Hepatic stellate cell (primary cell): ENCODE measurements at places on chromosomes 16 and 17.

DNA sequence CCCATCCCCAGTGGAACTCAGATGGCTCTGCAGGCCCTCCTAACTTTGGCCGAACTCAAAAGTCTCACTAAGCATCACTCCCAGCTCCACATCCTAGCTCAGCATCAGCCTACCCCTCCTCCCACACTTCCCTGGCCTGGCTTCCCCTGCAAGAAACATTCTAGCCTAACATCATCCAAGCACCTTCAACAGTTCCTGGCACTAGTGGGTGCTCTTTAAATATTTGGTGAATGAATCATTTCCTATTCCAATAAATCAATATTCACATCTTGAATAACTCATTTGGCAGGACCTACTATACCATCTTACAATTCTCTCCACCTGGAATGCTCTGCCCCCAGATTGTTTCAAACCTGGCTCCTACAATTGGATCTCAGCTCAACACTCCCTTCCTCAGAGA is 11.0 kb upstream of the BBS2 start:
- DNase-seq: no peak

GRCh38 chr16:72013888-72014581 is 5.5 kb downstream of the DHODH start:
- no peak for DNase-seq

DNA sequence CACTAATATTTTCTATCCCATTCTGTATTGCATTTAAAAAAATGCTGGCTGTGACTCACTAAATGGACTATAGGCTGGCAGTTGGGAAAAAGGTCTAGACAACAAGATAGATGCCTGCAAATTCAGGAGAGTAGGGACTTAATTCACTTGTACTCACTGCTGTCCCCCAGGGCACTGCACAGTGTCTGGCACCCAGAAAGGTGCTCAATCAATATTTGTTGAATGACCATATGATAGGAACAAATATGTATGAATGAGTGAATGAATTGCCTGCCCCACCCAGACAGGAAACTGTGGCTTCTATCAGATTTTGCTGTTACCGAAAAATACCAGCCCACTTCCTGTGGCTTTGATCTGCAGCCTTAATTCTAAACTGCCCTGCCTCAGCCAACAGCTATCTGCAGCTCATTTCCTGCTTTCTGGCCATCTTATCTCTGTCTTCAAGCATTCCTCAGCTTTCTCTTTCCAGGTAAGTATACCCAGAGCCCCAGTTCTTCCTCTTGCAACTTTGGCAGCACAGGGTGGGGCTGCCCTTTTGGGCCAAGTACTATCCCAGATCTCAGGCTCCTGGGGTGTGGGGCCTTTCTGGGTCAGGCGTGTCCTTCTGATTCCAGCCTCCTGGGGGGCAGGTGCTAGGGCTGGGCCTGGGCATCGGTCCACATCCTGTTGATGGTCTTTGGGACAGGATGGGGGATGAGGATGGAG is 15.3 kb upstream of the TNS4 start:
- peak; percentile 53 for DNase-seq

DNA sequence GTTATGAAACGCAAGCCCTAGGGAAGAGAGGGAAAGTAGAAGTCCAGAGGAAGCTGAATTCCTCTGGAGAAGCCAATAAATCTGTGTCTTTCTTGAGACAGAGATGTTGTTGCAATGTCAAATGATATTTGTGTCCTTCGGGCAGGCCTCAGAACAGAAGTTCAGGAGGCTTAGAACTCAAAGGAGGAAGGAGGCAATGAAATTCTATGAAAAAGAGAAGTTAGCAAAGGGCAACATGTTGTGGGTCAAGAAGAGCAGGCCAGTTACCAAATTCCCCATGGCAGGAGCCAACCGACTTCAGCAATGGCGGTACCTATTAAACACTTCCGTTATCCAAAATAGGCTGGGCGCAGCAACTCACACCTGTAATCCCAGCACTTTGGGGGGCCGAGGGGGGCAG is 109.0 kb upstream of the DHX40 start:
- DNase-seq: no peak

- DNase-seq: no peak
Measured at GRCh38 chr17:5530265-5531084, 44.1 kb downstream of the MIS12 start.

- DNase-seq: peak; percentile 96
Measured at GRCh38 chr16:67393111-67393787, at the start of gene TPPP3. Gene TPPP3, minus strand, starts transcription at chr16:67393498. Its CDS starts 2,387 bp downstream, at chr16:67391111.

GRCh38 chr17:8369944-8370343 is 6.6 kb downstream of the KRABD2 start:
- DNase-seq: no peak

DNA sequence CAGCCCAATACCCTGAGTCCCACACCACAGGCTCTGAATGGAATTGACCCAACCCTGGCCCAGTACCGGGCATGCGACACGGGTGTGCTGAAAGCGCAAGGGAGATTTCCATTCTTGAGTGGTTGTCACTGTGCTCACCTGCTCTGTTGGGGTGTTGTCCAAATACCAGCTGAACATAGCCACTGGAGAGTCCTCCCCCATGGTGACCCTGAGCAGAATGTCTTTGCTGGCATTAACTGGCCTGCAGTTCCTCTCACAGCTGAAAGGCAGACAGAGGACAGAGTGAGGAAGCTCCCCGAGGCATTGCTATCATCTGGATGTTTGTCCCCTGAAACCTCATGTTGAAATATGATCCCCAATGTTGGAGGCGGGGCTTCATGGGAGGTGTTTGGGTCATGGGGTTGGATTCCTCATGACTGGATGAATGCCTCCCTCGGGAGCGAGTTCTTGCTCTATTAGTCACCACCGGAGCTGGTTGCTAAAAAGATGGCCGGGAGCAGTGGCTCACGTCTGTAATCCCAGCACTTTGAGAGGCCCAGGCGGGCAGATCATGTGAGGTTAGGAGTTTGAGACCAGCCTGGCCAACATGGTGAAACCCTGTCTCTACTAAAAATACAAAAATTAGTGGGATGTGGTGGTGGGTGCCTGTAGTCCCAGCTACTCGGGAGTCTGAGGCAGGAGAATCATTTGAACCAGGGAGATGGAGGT is 57.3 kb upstream of the BCO1 start:
- DNase-seq: peak; percentile 91

GRCh38 chr17:44084131-44084538 is 13.6 kb downstream of the G6PC3 start:
- DNase-seq: no peak

GRCh38 chr17:3801792-3802191 is 804 bp upstream of the ITGAE start:
- no peak for DNase-seq

- no peak for DNase-seq
Measured at GRCh38 chr16:49936791-49937190, 80.9 kb upstream of the ZNF423 start.

- DNase-seq: peak; percentile 41
Measured at GRCh38 chr16:68444056-68444657, 4.2 kb downstream of the SMPD3 start.

GRCh38 chr16:75322740-75323139 is 71.3 kb upstream of the BCAR1 start:
- no peak for DNase-seq

DNA sequence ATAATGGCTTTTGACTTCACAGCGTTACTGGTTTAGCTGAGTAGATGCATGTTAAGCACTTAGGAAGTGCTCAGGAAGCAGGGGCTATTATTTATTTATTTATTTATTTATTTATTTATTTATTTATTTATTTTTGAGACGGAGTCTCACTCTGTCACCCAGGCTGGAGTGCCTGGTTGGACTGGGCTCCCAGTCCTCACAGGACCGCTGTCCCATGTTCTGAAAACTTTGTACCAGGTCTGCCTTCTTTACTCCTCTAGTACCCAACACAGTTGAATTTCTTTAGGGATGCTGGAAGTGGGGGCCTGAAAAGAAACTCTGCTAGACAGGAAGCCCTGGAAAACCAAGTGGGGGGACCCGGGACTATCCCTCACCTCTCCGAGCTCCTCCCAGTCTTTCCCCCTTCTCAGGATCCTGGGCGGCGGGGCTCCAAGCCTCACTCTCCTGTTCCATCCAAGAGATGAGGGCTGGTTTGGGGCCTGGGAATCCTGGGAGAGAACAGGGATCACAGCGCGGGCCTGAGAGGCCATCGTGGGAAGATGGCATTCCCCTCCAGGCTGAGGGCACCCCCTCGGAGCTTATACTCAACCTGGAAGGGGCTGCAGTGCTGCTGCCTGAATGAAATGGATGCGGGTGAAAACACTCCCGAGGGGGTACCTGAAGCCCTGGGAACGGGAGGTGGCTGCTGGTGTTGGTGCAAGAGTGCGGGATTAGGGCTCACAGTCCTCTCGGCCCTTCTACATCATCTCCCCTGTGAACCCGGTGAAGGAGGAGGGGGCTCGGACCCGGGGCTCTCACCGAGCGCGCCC is 674 bp downstream of the ZNF688 start:
- peak; percentile 50 for DNase-seq

DNA sequence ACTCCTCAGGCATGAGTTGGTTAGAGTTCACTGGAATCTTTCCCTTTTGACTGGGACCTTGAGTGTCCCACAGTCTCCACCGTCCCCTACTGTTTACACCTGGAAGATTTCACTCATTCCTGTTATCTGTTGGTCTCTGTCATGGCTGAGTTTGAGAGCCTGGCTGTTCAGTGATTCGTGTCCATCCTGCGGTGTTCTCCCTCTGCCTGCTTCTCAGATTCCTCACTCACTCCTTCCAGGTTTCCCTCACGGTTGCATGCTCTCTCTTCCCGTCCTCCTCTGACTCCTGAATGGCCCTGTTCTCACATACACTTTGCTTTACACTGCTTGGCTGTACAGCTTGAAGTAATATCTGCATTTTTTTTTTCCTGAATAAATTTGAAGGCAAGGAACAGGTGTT is 24.5 kb downstream of the OR1D5 start:
- no peak for DNase-seq

DNA sequence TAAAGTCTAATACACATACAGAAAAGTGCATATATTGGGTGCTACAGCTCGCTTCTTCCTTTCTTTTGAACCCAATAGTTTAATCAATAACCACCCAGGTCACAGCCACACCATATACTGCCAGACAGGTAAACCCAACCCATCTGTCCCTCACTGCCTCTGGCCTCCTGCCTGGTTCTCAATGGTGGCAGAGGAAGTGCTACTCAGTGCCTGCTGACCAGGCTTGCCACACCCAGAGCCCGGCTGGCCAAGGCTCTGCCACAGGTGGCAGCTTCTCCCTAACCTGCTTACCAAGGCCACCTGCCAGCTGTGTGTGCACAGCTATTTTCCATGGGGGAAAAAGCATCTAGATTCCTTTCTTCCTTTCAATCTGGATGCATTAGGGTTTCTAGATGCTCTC is 584 bp downstream of the PMP22 start:
- DNase-seq: no peak

GRCh38 chr16:89453501-89454321 is 36.6 kb downstream of the ANKRD11 start:
- peak; percentile 35 for DNase-seq

- no peak for DNase-seq
Measured at GRCh38 chr16:50642349-50642748, 38.8 kb downstream of the SNX20 start.

- DNase-seq: peak; percentile 96
Measured at GRCh38 chr17:82267575-82268379, 5.7 kb downstream of the CSNK1D start.

DNA sequence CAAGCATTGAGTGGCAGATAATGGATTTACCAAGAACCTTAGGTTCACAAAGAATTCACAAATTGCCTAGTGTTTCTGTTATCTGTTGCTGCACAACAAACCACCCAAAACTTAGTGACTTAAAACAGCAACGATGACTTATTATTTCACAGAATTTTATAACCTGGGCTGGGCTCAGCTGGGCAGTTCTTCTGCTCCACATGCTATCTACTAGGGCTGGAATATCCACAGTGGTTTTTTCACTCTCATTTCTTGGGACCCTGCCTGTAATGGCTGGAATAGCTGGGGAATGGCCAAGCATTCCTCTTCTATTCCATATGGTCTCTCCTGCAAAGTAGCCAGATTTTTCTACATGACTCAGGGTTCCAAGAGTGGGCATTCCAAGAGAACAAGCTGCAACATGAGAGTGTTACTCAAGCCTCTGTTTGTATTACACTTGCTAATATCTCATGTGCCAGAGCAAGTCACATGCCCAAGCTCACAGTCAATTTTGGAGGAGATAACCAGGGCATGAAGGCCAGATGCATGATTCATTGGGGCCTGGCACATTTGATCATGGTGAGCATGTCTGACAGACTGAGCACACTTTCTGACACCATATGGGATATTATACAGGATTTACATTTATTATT is 4.9 kb upstream of the PSMD7 start:
- no peak for DNase-seq

DNA sequence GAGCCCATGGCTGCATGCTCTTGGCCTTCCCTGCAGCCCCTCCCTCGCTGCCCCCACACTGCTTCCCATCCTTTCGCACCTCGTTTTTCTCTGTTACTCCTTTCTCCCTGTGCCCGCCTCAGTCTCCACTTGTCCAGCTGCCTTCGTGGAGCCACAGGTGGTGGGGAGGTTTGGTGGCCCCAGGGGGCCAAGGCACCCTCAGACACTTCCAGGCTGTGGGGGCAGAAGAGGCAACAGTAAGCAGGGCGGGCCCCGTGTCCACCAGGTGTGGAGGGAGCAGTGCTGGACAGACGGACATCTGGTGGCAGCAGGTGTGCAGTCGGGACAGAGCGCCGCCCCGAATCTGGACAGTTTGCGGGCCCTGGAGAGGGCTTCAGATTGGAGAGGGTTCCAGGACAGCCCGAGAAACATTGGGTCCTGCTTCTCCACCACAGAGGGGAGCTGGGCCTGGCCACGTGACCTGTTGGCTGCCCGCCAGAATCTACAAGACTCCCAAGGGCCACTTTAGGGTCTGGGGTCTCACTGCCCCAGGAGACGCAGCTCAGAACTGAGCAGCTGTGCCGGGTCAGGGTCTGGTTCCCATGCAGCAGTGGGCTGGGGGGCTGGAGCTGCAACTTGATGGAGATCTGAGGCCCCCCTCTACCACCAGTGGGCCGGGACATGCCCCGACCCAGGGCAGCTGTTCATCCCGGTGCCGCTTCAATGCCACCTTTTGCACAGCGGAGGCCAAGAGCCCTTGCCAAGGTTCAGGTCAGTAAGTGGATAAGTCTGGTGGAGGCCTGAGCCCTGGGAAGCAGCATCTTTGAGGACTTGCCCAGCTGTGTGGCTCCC is 22.8 kb downstream of the BAHCC1 start:
- no peak for DNase-seq

- DNase-seq: no peak
Measured at GRCh38 chr17:74429604-74430384, 2.1 kb upstream of the GPRC5C start.

- no peak for DNase-seq
Measured at GRCh38 chr16:57394444-57394843, 10.1 kb upstream of the CCL17 start.

DNA sequence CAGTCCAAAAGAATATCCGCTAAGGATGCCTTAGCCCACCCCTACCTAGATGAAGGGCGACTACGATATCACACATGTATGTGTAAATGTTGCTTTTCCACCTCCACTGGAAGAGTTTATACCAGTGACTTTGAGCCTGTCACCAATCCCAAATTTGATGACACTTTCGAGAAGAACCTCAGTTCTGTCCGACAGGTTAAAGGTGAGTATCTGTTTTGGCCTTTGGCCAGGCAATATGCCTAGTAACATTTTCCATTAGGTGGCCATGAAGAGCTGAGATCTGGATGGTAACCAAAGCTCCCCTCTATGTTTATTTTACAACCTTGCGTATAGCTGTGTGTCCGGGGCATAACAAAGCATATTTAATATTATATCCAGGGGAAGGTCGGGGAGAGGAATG is 128.0 kb upstream of the TMEM97 start:
- DNase-seq: no peak
